SJSA1 (cell line): ENCODE measurements at places on chromosomes 1 and 21.

GRCh38 chr1:10815858-10816195 is 19.4 kb upstream of the CASZ1 start:
- no peak for DNase-seq

GRCh38 chr1:227769047-227769935 is 34.1 kb downstream of the SNAP47 start:
- no peak for DNase-seq

DNA sequence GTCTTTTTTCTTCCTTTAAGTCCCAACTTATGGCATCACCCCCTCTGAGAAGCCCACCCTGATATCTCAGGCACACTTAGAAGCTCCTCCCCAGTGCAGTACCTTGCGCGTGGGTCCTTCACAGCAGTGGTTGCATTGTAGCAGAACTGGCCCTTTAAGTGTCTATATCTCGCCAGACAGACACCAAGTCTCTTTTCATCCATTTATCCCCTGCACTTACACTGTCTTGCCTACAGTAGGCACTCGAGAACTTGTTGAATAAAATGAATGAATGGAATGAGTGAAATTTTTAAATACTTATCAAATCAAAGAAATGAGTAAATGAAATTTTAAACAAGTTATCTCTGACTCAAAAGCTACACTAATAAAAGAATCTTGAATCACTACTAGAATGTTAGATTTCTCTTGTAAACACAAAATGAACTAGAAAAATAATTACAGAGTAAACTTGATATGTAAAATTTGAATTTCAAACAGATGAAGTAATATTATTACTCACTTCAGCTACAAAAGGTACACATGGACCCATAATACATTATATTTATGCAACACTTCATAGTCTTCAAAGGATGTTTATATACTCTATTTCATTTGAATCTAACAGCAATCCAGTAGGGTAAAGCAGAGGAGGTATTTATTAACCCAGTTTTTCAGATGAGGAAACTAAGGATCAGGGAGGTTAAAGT is 54.7 kb upstream of the MAN1A2 start:
- DNase-seq, result peak; percentile 26

DNA sequence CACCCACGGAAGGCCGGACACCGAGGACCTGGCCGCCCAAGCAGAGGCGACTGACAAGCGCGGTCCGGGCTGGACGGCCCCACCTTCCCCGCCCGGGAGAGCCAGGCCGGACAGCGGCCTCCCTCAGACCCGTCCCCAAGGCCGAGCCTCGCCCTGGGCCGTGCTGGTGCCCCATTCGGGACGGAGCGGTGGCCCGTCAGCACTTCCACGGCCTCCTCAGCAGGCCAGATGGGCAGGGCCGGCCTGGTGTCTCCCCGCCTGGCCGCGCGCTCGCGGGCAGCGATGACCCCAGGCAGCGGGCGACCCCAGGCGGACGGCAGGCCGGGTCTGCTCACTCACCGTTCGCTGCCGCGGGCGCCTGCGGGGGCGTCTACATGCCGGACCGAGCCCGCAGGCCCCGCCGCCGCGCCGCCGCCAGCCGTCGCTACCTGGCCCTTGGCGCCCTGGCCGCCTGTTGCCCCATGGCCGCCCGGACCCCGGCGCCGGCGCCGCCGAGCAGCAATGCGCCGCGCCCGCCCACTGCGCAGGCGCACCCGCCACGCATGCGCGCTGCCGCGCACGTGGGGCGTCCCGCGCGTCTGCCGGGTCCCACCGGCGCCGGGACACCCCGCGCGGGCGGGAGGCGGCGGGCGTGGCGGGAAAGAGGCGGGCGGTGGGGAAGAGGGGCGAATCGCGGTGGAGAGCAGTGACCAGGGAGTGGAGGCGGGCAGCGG is at the start of gene NADK:
TSS of gene NADK (minus strand) at position 521 of the 713 bp plus-strand sequence. CDS start 13,064 bp downstream, outside the sequence.
- no peak for DNase-seq

DNA sequence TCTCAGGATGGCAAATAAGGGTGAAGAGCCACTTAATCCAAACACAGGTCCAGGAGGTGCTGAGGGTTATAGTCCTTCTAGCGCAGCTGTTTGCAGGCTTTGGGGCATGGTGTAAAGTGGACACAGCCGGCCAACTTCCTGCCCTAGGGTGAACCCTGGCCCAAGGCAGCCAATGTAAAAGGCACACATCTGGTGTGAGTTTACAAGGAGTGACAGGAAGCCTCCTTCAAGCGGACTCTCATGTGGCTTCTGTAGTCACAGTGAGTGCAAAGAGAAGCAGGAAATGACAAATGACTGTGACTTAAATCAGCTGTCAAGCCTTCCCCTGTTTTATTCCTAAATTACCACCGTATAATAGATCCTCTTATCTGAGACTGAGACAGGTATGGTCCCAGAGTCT is 213.0 kb downstream of the CRB1 start:
- no peak for DNase-seq

DNA sequence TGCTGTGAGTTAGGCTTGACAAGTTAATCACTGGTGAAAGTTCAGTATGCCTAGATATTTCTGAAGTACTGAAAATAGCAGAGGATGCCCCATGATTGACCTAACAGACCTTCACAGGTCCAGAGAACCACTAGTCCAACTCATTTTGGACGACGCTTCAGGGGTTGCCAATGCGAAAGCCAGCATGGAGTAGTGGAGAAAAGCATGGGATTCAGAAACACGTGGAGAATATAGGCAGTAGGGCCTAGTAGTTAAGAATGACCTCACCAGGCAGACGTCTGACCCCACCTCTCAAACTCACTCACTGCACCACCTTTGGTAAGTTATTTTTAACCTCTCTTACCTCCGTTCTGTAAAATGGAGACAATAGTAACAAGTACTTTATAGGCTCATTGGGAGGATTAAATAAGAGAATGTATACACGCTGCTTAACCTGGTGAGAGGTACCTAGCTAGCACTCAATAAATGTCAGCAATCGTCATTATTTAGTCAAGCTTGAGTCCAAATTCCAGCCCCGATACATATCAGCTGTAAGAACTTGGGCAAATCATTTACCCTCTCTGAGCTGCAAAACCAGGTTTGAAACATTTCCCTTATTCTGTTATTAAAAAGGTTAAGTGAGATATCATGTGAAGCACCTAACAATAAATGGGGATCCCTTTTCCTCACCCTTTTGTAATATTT is 13.2 kb downstream of the PLPP3 start:
- DNase-seq, result peak; percentile 59

DNA sequence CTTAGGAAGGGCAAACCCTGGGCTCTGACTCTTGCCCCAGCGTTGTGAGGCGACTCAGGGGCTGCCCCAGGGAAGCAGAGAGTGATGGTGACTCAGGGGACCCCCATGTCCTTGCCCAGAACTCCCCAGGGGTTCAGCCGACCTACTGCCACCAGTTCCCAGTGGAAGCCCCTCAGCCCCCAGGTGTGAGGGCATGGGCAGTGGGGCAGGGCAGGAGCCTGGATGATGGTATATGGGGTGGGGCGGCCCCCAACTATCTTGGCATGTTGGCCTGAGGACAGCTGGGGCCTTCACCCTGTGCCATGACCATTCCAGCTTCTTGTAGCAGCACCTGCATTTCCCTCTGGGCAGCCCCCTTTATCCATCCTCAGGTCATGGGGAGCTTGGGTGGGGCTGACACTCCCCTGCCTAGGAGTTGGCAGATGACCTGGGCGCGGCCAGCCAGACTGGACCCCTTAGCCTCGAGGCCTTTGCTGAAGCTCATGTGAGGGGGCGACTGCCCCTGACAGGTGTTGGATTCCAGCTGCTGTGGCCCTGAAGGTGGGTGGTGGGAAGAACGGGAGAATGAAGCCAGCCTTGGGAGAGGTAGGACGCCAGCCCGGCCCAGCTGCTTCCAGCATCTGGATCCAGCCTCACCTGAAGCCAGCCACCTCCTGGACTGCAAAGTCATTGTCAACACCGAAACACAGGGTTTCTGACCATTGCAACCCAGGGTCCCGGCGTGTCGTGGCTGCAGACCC is 1.8 kb upstream of the FNDC10 start:
- DNase-seq, result no peak
